Posterior cingulate gyrus (tissue), 11 donors: ENCODE measurements at places on chromosomes 2 and 18.

- DNase-seq: no peak
Observed at GRCh38 chr18:43914018-43914417, 636.7 kb upstream of the SYT4 start.

GRCh38 chr18:36568487-36568886 lies 260.3 kb downstream of the TPGS2 start:
- no peak for DNase-seq

- no peak for DNase-seq
Observed at GRCh38 chr2:25817630-25818029, 60.7 kb downstream of the ASXL2 start.

- no peak for DNase-seq
Observed at GRCh38 chr2:119469661-119470297, 38.1 kb downstream of the TMEM37 start.

DNA sequence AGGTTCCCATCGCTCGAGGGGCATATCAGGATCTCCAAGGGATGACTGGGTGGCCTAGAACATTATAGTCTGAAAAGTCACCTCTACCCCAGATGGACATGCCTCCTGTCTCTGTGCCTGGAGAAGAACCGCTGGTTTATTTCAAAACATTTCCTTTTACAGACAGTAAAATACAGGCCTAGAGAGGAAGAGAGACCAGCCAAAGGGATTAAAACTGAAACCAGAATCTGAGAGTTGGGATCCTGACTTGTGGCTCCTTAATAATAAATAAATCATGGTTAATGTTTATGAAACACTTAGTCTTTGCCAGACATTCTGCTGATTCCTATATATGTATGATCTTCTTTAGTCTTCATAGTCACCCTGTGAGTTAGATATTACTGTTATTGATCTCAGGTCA lies 153.7 kb downstream of the DDX1 start:
- no peak for DNase-seq

DNA sequence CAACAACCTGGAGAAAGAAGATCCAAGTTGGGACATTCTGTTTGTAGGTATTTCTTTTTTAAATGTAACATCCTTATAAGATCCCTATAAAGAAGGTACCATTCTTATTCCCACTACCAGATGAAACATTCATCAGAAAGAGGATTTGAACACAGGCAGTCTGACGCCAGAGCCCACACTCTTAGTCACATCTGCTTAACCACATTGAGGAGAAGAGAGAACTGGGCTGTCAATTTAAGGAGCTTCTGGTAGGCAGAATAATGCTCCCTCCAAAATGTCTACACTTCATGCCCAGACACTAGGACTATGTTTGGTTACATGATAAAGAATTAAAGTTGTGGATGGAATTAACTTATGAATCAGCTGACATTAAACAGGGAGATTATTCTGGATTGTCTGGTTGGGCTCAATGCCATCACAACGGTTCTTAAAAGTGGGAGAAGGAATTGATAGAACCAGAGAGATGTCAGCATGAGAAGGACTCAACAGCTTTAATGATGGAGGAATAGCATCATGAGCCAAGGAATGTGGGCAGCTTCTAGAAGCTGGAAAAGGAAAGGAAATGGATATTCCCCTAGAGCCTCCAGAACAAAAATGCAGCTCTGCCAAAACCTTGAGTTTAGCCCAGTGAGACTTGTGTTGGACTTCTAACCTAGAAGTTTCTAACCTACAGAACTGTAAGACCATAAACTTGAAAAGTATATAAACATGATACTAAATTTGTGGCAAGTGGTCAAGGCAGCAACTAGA lies 82.2 kb downstream of the KLF7 start:
- no peak for DNase-seq

- DNase-seq: no peak
Observed at GRCh38 chr2:143633419-143633818, 504.2 kb downstream of the ARHGAP15 start.

DNA sequence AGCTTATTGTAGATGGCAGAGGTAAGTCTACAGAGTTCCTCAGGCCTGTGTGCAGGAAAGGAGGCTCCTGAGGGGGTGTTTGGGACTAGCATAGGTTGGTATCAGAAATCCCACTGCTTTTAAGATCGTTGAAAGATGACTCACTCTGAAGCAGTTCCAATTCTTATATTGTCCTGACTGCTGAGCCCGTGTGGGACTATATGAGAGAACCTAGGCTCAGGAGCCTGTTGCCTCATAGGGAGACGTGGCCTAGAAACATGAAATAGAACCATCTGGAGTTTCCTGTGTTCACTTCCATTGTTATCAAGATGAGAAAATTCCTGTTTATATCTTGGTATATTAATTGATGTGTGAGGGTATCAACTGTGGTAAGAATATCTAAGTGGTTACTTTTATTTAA lies 5.7 kb downstream of the CCT7 start:
- no peak for DNase-seq

- DNase-seq: no peak
Observed at GRCh38 chr2:96412307-96413258, 77.0 kb downstream of the NCAPH start.

DNA sequence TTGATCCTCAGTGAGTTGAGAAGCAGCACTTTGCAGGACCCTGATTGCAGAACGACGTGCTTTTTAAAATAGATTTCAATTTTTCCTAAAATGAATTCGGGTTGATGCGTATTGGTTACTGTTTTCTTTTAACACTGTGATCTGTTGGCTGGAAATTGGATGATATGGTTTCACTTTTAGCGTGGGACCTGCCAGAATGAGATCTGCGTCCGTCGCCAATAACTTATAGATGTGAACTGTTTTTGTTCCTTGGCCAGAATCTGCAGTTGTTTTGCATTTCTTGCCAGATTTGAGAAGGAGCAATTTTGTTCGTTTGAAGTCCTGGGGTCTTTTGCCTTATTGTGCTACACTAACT lies 703 bp downstream of the UGGT1 start:
- DNase-seq: no peak

- no peak for DNase-seq
Observed at GRCh38 chr2:190215620-190216019, 104.0 kb downstream of the HIBCH start.

GRCh38 chr2:86037141-86037794 lies 68.4 kb downstream of the POLR1A start:
- DNase-seq: no peak

DNA sequence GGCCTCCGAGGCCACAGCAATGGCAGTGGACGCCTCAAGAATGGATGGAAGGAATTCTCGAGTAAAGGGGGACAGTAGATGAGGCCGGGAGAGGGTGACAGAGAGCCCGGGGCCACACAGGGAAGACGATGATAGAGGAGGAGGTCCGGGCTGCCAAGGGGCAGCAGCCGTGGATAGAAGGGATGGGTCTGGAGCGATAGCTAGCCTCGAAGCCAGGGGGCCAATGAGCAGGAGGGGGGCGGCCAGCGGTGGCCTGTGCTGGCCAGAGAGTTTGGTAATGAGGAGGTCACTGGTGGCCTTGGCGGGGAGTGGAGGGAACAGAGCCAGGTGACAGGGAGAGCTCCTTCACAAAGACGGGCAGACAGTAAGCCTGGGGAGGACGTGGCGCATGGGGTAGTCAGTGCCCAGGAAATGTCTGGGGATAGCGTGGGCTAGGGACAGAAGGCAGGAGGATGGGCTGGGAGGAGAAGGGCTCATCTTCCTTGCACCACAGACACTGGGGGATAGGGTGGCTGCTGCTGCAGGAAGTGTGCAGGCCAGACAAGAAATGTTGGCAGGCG lies 87.8 kb upstream of the ASB18 start:
- DNase-seq: no peak

- no peak for DNase-seq
Observed at GRCh38 chr18:25282896-25283703, 68.9 kb downstream of the ZNF521 start.

- DNase-seq: no peak
Observed at GRCh38 chr2:239726091-239726591, 299.0 kb downstream of the NDUFA10 start.

DNA sequence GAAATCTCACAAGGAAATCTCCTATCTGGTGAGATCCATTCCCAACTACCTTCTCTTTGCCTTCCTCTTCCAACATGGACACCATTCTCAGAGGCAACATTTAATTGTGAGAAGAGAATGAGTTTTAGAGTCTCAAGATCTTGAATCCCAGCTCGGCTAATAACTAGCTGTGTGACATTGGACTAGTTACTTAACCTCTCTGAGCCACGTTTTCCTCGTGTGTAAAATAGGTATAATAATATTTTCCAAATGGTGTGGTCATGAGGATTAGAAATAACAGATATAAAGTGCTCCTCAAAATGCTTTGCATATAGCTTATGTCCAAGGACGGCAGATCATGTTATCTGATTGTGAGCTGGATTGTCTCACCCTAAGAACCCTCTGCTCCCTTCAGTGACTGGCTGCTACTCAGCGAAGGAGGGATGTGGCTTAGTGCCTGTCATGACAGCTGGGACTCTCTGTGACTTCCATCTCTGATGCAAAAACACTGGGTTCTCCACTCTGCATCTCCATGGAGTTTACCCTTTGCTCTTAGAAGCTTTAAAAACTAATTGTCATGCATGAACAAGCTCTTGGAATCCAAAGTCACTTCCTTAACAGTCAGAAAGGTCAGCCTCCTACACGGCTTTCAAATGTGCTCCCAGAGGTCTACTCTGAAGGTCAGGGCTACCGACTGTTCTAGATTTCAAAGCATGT lies 38.4 kb upstream of the MRPL19 start:
- no peak for DNase-seq

DNA sequence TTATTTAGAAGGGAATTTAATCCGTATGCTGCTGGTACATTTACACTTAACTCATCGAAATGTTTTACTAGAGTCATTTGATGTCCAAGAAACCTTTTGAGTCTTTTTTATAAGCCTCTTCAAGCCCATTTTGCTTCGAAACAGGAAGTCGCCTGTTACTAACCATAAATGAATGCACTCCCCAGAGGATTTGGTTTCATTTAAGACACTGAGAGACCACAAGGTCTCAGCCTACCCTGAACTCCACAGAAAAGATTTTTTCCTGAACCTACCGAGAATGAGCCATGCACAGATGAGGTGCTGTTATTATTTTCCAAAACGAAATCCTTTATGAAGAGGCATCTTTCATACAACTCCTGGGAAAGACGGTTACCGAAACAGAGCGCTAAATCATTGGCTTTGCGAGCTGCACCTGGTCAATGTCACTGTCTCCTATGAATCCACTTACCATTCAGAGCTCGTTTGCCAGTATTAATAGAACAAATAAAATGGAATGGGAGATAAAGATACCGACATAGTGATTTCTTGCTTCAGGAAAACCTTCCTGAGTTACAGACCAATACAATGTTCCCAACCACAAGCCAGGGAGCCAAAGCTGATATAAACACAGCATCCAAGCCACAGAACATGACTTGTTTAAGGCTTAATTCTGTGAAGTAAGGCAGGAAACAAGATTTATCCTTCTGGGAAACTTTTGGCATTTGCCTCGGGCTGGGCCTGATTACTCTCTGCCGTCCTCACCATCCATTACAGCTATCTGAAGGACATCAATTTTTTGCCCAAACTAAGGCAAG lies 382.1 kb downstream of the OSR1 start:
- DNase-seq: no peak

DNA sequence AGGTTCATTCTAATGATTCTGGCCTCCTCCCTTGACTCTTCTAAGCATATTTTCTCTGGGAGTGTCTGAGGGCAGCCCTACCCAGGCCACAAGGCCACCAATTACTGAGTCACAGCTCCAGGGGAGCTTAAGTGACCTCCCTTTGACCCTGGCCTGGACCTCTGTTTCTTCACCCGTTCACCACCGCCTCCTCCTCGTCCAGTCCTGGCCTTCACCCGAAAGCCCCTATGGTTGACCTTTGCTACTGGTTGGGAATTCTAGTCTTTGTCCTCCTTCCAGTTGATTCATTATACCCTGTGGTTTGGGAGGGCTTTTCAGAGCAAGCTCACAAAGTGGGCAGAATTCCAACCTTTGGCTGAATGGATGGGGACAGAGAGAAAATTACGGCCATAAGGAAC lies 72.6 kb downstream of the NRP2 start:
- DNase-seq: no peak

DNA sequence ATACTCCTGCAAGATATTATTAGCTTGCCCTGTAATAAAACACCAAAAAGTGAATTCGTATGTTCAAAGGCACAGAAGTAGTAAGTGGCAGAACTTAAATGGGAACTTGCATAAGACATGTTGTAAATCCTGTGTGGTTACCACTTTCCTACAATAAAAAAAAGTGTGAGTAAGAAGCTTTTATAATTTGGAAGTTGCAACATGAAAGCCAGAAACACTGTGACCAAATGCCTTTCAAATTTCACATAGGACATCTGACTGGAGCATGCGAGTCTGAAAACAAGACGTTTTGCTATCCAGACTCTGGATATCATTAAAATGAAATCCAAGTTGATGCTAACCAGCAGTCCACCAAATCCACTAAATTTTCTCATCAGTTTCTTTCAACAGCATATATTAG lies 886.2 kb upstream of the NRXN1 start:
- DNase-seq: no peak

DNA sequence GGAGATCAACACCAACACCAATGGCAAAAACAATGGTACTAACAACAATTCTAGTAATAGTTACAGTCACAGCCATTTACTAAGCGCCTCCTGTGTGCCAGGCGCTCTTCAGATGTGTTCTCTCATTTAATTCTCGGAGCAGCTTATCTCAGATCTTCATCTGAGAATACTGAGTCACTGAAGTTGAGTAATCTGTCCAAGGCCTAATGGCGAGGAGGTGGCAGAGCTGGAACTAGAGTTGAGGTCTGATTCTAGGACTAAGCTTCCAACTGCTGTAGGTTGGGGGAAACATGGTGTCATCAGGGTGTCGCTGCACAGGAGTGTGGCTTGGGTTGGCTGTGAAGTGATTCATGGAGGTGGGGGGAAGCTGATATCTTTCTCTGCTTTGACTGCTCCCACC lies 156.1 kb downstream of the DYSF start:
- DNase-seq: no peak

DNA sequence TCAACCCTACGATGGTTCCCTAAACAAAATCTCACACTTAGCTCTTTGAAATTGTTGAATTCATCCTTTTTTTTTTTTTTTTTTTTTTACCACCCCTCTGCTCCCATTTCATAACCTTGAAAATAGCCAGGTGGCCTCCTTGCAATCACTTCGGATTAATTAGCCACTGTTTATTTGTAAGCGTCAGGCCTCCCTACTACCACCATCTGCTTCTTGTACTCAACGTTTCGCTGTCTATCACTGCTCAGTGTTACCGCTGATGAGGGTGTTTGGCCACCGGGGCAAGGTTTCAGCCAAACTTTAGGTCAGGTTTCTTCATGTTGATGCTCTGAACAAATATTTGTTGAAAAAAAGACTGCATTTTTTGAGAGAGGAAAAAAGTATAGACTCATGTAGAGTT lies 183.2 kb downstream of the EPHA4 start:
- no peak for DNase-seq

- DNase-seq: no peak
Observed at GRCh38 chr2:42105330-42106256, 57.8 kb downstream of the PKDCC start.

DNA sequence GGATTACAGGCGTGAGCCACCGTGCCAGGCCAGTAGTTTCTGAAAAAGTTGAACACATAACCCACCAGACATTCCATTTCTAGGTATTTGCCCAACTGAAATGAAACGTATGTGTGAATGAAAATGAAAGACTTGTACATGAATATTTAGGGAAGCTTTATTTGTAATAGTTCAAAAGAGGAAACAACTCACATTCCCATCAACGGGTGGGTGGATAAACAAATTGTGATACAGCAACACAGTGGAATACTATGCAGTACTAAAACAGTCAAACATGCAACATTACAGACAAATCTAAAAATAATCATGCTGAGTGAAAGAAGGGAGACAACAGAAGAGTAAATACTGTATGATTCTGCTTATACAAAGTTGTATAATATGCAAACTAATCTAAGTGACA lies 46.8 kb downstream of the TMEM131 start:
- DNase-seq: no peak

- no peak for DNase-seq
Observed at GRCh38 chr2:133871545-133872209, 303.4 kb upstream of the NCKAP5 start.
